ENCODE measurements at places on chromosomes 1 and 21. TPM values are rescaled to one million over a fixed set of nuclear protein-coding genes. Genes with fewer than 3 reads are reported as not detected.
A peak's percentile ranks its signal among the peaks of the same experiment; 100 is the strongest.

Gene SLC22A15
- 14.5 TPM for total RNA-seq

Gene PAQR7
- 11.2 TPM for total RNA-seq

Gene CLCNKA
- not detected for total RNA-seq

Gene CAMK1G
- 0.72 TPM for total RNA-seq

Gene SVBP
- 20.0 TPM for total RNA-seq

Gene CD160
- total RNA-seq = not detected

DNA sequence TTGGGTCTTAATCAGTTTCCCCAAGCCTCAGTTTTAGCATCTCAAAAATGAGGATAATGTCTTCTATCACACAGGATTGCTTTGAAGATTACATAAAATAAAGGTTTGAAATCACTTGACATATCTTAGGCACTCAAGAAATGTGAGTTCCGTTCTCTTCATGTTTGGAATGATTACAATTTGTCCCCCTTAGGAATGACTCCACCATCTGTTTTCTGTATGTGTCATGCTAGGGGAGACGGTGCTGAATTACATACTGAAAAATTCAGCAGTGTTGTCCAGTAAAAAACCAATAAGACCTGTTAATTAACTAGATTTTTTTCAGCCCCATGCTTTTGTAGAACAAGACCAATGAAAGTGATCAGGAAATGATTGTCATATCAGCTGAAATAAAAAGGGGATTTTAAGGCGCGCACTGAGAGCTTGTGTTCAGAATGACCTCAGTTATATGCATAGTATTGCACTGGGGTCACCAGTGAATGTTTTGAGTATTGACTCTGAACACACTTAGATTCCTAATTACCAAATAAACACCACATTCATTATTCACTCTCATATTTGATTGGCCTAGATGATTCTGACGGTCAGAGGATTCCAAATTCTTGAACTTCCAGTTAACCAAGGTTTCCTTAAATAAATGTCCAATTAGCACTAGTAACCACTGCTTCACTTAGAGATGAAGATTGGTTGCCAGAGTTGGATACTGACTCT, 114.5 kb upstream of the KCNK2 start:
- H3K27ac ChIP-seq = peak overlapping the region; percentile 29
- no peaks in the 10 kb centered on the region for H3K27me3 ChIP-seq
- peaks cover 9% of the 10 kb centered on the region for H3K4me1 ChIP-seq
- H3K36me3 ChIP-seq = no peaks in the 10 kb centered on the region
- no peak for DNase-seq

- H3K36me3 ChIP-seq = no peaks in the 10 kb centered on the region
- no peak for DNase-seq
- H3K27me3 ChIP-seq = no peaks in the 10 kb centered on the region
- peaks cover 5% of the 10 kb centered on the region for H3K4me1 ChIP-seq
Observed at GRCh38 chr1:7402548-7402850, 368.6 kb upstream of the VAMP3 start.

- H3K27me3 ChIP-seq = no peaks in the 10 kb centered on the region
- no peak overlapping the region for H3K27ac ChIP-seq
- no peaks in the 10 kb centered on the region for H3K36me3 ChIP-seq
- H3K4me1 ChIP-seq = no peaks in the 10 kb centered on the region
- no peak for DNase-seq
- H3K4me3 ChIP-seq = no peak overlapping the region
Observed at GRCh38 chr1:241550318-241550717, 18.1 kb downstream of the KMO start.

DNA sequence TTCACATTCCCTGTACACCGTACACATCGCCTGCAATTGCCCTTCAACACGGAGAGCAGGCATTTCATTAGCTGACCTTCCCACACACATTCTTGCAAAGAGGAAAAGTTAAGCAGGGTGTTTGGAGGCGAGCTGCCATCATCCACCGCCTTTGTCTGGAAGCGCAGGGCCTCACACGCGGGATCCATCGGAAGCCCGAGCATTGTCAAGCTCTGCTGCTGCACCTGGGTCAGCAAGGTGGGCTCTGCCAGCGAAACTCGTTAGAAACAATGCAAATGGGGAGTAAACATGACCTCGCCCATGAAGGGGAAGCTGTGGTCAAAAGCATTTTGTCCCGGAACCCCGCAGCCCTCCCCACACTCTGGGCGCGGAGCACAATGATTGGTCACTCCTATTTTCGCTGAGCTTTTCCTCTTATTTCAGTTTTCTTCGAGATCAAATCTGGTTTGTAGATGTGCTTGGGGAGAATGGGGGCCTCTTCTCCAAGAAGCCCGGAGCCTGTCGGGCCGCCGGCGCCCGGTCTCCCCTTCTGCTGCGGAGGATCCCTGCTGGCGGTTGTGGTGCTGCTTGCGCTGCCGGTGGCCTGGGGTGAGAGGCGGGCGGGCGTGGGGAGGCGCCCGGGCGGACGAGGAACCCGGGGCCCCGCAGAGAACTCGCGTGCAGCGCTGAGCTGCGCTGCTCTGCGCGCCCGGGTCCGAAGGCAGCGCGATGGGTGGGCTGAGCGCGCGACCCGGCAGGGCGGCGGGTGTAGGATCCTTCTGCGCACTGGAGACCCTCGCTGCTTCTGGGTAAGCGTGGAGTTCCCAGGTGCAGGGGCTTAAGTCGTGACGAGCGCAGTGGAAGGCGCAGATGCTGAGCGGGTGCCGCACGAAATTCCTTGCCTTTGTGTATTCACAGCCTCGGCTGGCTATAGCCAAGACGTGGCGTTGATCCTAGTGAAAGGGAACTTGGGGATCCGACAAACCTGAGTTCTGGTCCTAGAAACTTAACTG, at the start of gene CR1:
CR1 (plus strand) TSS at position 357 of the 992 bp plus-strand sequence; CDS start at position 468, 111 bp downstream.
- peaks cover 27% of the 10 kb centered on the region for H3K27me3 ChIP-seq
- no peak within 1 kb of the TSS for H3K4me3 ChIP-seq
- H3K4me1 ChIP-seq = no peaks in the 10 kb centered on the region
- DNase-seq = peak; percentile 23

GRCh38 chr1:234589854-234590620, 19.9 kb downstream of the IRF2BP2 start:
- H3K4me1 ChIP-seq = peaks cover 42% of the 10 kb centered on the region
- H3K27me3 ChIP-seq = no peaks in the 10 kb centered on the region
- no peak overlapping the region for H3K4me3 ChIP-seq

GRCh38 chr1:51044199-51044598, 57.8 kb upstream of the C1orf185 start:
- DNase-seq = peak; percentile 13
- H3K4me3 ChIP-seq = no peak overlapping the region
- H3K27ac ChIP-seq = no peak overlapping the region
- H3K27me3 ChIP-seq = no peaks in the 10 kb centered on the region
- H3K4me1 ChIP-seq = no peaks in the 10 kb centered on the region

GRCh38 chr1:167524651-167525050, 6.3 kb upstream of the CD247 start:
- no peak for DNase-seq
- H3K27me3 ChIP-seq = peaks cover 6% of the 10 kb centered on the region
- H3K4me1 ChIP-seq = no peaks in the 10 kb centered on the region
- H3K36me3 ChIP-seq = no peaks in the 10 kb centered on the region

GRCh38 chr21:30842990-30843389, 13.4 kb upstream of the KRTAP7-1 start:
- no peak overlapping the region for H3K4me3 ChIP-seq
- no peak for DNase-seq
- H3K27ac ChIP-seq = no peak overlapping the region
- H3K4me1 ChIP-seq = no peaks in the 10 kb centered on the region
- no peaks in the 10 kb centered on the region for H3K36me3 ChIP-seq
- no peaks in the 10 kb centered on the region for H3K27me3 ChIP-seq

- H3K36me3 ChIP-seq = no peaks in the 10 kb centered on the region
- H3K4me1 ChIP-seq = no peaks in the 10 kb centered on the region
- DNase-seq = no peak
- H3K27me3 ChIP-seq = no peaks in the 10 kb centered on the region
- no peak overlapping the region for H3K27ac ChIP-seq
- H3K4me3 ChIP-seq = no peak overlapping the region
Observed at GRCh38 chr1:116919802-116920201, 10.1 kb downstream of the PTGFRN start.

DNA sequence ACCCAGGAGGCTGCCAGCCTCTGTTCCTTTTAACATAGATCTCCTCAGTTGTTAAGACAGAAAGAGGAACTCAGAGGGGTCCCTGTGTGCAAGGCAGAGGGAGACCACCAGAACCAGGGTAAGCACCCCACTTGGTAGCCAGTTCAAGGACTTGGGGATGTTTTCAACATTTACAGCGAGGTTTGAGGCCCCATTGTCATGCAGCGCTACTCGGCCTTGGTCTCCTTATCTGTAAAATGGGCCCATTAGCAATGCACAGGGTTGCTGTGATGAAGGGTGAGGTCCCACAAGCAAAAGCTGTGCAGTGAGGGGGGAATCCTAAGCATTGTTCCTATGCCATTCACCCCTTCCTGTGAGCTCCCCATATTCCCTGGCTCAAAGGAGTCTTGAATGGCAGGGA, 4.2 kb downstream of the SIM2 start:
- DNase-seq = peak; percentile 85
- H3K27ac ChIP-seq = no peak overlapping the region
- H3K27me3 ChIP-seq = peaks cover 20% of the 10 kb centered on the region
- H3K36me3 ChIP-seq = no peaks in the 10 kb centered on the region
- no peak overlapping the region for H3K4me3 ChIP-seq
- H3K4me1 ChIP-seq = no peaks in the 10 kb centered on the region

DNA sequence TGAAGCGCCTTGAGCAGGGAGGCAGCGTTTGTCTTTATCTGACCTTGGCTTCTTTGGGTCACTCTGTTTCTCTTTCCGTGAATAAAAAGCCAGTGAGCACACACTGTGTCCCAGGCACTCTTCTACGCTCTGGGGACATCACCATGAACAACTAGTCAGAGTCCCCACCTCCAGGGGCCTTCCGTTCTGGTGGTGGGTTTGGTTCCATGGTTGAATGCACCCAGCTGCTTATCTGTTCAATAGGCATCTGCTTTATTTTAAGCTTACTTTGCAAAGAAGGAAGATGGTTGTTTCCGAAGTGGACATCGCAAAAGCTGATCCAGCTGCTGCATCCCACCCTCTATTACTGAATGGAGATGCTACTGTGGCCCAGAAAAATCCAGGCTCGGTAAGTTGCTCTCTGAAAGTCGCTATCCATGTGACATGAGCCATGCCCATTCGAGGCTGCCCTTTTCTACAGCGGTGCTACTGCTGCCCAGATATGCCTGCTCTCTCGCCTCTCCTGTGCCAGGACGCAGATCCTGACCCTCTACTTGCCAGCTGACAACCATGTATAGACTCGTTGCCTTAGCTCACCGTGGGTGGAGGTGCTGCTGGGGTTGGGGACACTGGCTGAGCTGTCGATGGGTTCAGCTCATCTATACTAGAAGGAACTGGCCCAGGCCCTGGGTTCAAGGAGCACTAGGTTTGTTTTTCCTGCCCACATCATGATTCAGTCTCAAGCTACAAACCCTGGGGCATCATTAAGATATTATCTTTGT, 5.9 kb downstream of the MX1 start:
- H3K27me3 ChIP-seq = peaks cover 10% of the 10 kb centered on the region
- H3K4me1 ChIP-seq = peaks cover under 1% of the 10 kb centered on the region
- H3K36me3 ChIP-seq = no peaks in the 10 kb centered on the region
- DNase-seq = no peak

- peak overlapping the region; percentile 58 for H3K4me3 ChIP-seq
- H3K4me1 ChIP-seq = peaks cover 27% of the 10 kb centered on the region
- H3K36me3 ChIP-seq = no peaks in the 10 kb centered on the region
- no peaks in the 10 kb centered on the region for H3K27me3 ChIP-seq
- DNase-seq = peak; percentile 62
Observed at GRCh38 chr1:172343240-172344160, 77.0 kb upstream of the C1orf105 start.

GRCh38 chr1:247535402-247535801, 838 bp downstream of the OR2C3 start:
- H3K36me3 ChIP-seq = no peaks in the 10 kb centered on the region
- H3K27ac ChIP-seq = no peak overlapping the region

DNA sequence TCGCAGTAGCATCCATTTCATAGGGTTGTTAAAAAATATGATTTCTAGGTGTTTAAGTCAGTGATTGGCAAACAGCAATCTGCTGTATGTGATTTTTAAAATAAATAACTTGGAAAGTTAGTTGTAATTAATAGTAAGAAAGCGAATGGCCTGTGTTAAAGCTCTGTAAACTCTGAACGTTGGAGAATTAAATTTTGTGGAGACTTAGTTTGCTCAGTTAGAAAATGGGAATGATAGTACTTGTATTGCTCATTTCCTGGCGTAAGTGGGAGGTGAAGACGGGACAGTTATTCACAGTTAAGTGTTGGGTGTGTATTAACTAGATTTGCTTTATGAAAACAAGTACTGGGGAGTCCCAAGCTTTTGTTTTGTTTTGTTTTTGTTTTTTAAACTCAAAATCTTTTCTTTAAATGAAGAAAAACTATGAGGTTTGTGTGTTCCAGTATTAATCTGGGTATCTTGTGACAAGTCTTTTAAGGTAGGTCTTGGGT, 995 bp downstream of the CACYBP start:
- H3K27me3 ChIP-seq = no peaks in the 10 kb centered on the region
- H3K4me3 ChIP-seq = peak overlapping the region; percentile 89
- peaks cover 8% of the 10 kb centered on the region for H3K36me3 ChIP-seq

- no peak overlapping the region for H3K4me3 ChIP-seq
- H3K27me3 ChIP-seq = peaks cover 6% of the 10 kb centered on the region
- DNase-seq = no peak
- H3K4me1 ChIP-seq = no peaks in the 10 kb centered on the region
Observed at GRCh38 chr1:209103092-209103491, 480.4 kb upstream of the CAMK1G start.

DNA sequence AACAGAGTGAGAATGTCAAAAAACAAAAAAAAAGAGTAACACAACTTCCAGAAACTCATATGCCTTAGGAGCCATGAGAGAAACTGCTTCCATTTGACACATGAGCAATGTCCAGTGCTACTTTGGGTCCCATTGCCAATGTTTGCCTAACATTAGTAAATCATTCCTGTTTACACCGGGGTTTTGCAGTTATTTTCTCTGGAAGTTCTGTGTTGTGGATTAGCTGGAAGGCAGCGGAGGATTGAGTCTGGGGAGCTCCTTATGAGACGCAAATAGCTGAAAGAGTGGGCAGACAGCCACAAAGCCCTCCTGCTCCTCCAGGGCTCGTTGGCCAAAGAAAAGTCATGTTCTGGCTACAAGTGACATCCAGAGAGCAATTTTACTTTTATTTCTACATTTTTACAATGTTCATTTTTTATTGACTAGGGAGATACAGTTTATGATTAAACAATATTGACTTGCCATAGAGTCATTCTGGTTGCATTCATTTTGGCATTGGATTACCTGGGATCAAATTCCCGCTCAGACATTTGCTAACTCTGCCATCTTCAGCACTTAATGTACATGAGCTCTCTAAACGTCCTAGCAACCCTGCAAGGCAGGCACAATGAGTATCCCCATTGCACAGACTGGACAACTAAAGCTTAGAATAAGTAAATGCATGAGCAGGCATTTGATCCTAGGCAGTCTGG, 66.4 kb upstream of the GALNT2 start:
- H3K27ac ChIP-seq = no peak overlapping the region
- no peak for DNase-seq

DNA sequence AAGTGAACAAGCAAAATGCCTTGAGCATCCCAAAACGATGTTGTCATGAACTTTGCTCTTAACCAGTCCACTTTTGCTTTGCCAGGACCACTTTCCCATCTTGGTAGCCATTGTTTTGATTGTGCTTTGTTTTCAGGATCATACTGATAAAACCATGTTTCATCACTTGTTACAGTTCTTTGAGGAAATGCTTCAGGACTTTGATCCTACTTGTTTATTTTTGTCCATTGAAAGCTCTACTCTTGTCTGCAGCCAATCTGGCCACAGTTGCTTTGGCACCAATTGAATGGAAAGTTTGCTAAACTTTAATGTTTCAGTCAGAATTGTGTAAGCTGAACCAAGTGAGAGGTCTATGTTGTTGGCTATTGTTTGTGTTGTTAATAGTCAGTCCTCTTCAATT, 12.8 kb downstream of the PLPPR4 start:
- no peaks in the 10 kb centered on the region for H3K27me3 ChIP-seq
- H3K36me3 ChIP-seq = no peaks in the 10 kb centered on the region
- no peaks in the 10 kb centered on the region for H3K4me1 ChIP-seq
- DNase-seq = no peak
- no peak overlapping the region for H3K27ac ChIP-seq

All from osteoblast (primary cell).